ENCODE measurements at places on chromosomes 5 and 9.

DNA sequence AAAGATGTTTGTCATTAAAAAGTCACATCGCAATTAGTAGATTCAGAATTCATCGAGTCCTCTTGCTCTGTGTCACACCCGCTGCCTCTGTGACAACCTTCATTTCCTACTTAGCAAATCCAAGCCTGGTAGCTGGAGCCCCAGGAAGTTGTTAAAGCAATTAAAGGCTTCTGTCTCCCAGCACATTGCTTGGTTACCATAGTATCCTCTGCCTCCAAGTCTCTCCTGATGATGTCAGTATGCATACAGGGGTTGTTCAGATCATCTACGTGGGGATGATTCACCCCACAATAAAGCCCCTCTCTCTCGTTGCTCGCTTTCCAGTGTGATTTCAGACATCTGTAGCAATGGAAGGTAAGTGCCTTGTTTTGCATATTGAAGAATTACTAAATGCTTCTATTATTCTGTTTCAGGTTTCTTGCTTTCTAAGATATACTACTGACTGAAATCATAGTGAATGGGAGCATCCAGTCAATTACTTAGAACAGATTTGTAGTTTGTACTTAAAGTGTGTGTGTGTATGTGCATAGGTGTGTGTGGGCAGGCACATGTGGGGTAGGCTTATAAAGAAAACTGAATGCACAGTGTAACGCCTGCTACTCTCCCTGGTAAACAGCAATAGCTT, 52.9 kb downstream of the PAM start:
- no peak for DNase-seq

- DNase-seq, result no peak
Measured at GRCh38 chr9:129885018-129885669, 49.9 kb downstream of the USP20 start.

DNA sequence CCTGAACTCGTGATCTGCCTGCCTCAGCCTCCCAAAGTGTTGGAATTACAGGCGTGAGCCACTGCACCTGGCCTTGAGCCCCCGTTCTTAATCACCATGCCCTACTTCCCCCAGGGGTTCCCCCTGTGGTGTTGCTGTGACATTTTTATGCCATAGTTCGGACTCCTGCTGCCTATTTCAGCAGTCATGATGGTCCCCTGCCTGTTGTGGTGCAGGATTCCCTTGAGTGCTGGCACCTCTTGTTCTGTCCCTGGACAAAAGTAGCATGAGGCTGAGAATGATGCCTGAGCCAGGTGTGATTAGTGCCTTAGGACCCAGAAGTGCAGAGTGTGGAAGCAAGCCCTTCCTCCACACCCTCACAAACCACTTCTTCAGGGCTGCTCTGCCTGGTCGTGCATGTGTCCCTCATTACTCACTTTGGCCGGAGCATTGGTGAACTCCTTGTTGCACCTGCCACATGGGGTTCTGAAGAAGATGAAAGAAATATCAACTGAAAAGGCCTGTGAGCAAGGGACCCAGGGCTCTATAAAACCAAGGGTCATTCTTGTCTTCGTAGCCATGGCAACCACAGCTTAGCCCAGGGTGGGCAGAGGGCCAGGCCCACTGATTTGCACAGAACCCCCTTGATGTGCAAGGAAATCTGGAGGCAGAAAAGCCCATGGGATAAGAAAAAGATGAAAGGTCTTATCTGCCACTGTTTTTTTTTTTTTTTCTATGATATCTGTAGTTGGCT, 228.0 kb downstream of the NTRK2 start:
- DNase-seq, result no peak

GRCh38 chr9:111362526-111362925, 32.5 kb upstream of the OR2K2 start:
- no peak for DNase-seq

DNA sequence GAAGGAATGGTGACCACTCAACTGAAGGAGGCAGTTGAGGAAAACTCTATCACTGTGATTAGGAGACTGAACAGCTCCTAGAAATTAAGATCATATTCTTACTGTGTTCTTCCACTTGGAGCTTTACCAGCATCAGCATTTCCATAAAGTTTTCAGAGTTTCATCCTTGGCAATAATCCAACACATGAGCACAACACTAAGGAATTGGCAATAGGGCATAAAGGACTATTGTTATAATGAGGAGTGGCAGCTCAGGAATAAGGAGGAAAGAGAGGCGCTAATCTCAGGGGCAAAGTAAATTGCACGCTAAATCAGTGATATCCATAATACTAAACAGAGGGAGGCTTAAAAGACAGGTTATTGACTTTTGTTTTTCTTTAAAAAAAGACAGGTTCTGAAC, 338.9 kb downstream of the EFNA5 start:
- no peak for DNase-seq

DNA sequence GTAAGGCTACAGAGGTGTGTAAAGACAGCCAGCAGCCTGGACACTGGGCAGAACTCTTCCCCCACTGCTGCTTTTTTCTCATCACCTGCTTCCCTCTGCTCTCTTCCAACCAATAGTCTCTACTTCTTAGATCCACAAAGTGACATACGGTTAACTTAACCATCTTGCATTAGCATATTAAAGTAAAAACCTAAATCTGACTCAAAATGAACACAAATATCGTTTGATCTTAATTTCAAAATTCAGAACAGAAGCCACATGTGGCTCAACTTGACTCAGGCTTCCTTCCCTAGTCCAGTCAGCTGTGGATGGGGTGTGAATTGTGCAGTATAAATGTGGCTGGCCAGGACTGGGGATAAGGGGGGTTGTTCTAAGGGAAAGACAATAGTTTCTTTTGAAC, 114.3 kb downstream of the STARD4 start:
- DNase-seq, result no peak

DNA sequence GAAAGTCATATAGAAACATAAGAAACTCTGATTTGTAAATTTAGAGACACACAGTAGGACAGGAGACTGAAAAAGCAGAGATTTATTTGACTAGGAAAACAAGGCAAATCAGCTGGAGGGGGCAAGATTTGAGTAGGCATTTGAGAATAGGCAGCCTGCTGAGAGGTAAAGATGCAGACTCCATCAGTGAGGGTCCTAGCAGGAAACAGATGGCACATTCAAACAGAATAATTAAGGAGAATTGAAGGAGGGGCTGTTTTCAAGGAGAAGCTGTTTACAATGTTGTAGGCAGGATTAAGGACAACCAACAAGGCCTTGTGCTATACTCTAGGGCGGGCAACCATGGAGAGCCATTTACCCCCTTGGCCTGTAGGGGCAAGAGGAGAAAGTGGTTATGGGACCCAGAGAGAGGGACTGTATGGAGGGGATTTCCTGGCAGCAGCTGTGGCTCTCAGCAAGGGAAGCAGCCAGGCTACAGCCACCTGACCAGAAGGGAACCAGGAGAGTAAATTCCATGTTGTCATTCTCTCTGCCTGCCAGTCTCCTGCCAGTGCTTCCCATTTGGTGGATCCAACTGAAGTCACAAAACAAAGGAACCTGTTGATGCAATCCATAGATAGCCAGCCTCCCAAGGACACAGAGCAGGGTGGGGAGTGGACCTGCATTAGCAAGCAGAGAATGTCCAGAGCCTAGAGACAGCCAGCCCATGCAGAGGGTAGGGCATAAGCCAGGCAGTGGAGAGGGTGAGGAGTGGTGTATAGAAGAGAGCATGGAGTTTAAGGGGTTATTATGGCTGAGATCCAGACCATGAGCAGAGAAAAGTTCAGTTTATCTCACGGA, 38.2 kb downstream of the PAPPA start:
- DNase-seq, result no peak

GRCh38 chr5:179488491-179488890, 61.9 kb upstream of the RUFY1 start:
- DNase-seq, result no peak

GRCh38 chr9:20394969-20395368, 227.3 kb downstream of the MLLT3 start:
- DNase-seq, result no peak

Measured in RWPE1 (cell line).